Stimulated activated CD8-positive, alpha-beta memory T cell treated with anti-CD3 and anti-CD28 coated beads, Interleukin-4, amount 100 ng/mL, for 1 hour (primary cell): ENCODE measurements at places on chromosomes 1 and 21.

- DNase-seq = no peak
These were observed 120.7 kb downstream of the SEC16B start for GRCh38 chr1:177849130-177849529.

- no peak for DNase-seq
These were observed 17.0 kb upstream of the TCEA3 start for GRCh38 chr1:23441446-23442148.

GRCh38 chr1:111507411-111508201, 4.2 kb upstream of the ADORA3 start:
- peak; percentile 38 for DNase-seq

GRCh38 chr1:31579374-31579773, 3.1 kb downstream of the TINAGL1 start:
- no peak for DNase-seq

DNA sequence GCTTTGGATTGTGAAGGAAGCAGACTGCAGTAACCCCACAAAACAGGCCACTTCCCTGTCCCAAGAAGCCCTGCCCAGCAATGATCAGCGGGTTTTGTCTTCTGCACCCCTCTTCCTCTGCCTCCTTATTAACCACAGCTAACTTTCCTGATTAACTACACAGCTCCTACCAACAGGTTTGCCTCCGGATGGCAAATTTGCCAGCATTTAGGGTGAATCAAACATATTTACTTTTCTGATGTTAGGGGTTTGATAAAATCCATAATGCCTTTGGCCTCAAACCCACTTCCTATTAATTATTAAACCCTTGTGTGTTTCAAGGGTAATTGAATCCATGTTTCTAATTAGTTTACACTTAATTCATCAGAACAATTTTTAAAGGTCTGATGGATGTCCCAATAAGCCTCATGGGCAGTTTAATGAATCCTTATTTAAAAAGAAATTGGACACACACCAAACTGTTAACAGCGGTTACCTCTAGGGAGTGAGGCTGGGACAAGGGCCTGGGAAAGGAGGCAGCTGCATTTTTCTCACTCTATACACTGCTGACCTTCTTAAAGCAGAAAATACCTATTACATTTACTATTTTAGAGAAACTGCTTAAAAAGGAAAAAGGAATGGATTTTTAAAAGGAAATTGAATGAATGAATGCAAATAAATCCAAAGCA, 91.9 kb downstream of the CSMD2 start:
- DNase-seq = no peak

GRCh38 chr1:183840140-183840539, 35.2 kb downstream of the RGL1 start:
- no peak for DNase-seq

- no peak for DNase-seq
These were observed 130.3 kb downstream of the TIAM1 start for GRCh38 chr21:31213787-31214186.

GRCh38 chr1:203828002-203828401, 32.6 kb downstream of the ZBED6 start:
- no peak for DNase-seq

- DNase-seq = no peak
These were observed 120.6 kb upstream of the KCND3 start for GRCh38 chr1:112110031-112110430.

GRCh38 chr1:66809736-66810326, 8.8 kb upstream of the INSL5 start:
- DNase-seq = no peak

DNA sequence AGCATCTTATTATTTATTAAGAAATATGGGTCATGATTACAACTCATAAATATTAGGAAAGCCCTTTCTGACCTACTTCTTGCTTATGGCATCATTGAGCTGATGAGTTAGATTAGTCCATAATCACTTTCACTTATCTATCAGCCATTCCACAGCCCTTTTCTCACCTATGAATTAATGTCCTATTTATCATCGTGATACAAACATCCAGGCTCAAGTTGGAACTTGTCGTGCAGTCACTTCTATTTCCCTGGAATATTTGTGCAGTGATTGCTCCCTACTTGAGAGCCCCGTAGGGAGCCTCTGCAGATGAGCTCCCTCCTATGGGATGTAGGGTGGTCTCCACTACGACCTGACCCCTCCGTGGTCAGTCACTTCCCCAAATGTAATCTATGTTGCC, 8.1 kb upstream of the F3 start:
- no peak for DNase-seq

DNA sequence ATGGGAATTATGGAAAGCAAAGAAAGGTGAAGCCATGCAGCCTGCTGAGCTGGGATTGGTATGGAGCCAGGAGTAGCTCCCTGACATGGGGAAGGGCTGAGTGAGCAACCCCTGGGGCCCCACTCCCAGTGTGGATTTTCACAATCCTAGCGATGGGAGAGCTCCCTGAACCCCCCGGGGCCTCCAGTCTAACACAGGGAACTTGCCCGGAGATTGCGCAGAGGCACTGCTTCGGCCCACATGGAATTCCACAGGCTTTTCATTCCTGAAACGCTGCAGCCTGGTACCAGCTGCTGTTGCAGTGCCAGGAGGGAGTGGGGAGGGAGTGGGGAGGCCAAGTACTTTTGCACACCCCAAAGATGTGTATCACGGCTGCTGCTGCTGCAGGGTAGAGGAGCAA, 110.4 kb upstream of the C21orf91 start:
- no peak for DNase-seq

GRCh38 chr1:168520052-168520751, 23.6 kb downstream of the XCL2 start:
- no peak for DNase-seq

DNA sequence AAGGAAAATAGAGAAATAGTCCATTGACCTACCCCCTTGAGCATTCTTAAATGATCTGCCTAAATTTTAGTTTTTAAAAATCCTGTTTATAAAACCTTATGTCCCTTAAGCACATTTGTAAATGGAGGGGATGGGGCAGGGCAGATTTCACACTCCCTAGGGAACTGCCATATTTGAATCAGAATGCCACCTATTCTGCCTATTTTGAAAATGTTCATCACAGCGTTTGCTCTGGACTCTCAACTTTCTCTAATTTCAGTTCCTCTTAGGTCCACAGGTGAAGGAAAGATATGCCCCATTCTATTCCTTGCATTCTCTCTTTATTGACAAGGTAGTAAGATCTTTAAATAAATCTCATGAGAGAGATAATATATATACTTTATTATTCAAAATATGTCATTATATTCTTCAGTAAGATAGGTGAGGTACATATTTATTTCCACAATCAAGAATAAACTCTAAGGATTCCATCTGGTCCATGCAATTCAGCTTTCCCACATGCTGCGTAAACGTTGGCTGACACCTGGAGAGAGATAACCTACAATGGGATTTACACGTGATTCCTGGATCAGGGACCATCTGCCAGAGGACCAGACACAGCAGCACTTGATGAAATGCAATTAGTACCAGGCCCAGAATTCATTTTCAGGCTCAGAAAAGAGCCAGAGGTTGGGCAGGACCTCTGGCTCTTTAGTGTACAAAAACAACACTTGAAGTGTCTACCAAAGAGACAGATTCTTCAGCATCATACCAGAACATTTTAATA, 1.2 kb upstream of the LPGAT1 start:
- DNase-seq = no peak

GRCh38 chr1:42730002-42730401, 10.0 kb downstream of the CLDN19 start:
- no peak for DNase-seq

DNA sequence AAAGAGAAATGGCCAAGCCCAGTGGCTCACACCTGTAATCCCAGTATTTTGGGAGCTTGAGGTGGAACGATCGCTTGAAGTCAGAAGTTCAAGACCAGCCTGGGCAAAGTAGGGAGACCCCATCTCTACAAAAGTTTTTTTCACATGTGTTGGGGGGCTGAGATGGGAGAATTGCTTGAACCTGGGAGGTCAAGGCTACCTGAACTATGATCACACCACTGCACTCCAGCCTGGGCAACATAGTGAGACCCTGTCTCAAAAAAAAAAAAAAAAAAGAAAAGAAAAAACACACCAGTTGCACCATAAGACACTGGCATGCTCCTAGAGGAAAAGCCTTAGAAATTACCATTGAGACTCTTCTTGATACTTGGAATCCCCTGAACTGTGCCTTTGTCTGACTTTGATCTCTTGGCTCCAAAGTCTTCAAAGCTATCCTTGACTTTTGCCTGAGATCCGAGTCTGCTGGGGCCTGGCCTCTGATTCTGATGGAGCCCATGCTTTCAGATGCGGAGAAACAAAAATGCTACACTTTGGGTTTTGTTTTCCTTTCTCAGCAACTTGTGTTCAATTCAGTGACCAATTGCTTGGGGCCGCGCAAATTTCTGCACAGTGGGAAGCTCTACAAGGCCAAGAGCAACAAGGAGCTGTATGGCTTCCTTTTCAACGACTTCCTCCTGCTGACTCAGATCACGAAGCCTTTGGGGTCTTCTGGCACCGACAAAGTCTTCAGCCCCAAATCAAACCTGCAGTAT, 33.7 kb downstream of the ATP5PO start:
- DNase-seq = no peak

DNA sequence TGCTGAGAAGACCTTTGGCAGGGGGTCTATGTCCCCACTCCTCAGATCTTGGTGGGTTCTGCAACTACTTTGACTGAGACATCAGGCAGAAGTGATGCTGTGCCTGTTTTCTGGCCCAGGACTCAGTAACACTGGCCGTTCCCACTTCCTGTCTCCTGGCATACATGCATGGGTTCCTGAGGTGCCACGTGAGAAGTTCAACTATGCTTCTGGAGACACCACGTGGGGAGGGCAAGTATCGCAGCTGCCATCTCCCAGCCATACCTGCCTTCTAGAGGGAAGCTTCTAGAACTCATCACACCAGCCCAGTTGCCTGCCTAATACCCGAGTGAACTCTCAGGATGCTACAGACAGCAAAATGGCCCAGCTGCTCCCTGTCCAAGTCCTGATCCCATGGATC, 65.8 kb downstream of the TRABD2B start:
- no peak for DNase-seq

DNA sequence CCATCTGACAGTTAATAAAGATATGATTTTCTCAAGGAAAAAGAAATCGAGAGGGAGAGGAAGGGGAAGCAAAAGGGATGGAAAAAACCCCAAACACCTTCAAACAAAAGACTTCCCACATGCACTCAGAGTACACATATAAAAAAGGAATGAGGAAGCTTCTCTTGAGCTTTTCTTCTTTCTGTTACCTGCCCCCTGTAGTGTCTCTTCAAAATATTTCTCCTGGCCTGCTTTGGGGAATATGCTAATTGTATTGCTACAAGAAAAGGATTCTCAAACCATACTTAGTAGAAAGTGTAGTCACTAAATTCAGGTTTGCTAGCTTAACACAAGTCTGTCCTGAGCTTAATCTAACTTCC, 58.7 kb downstream of the KIF14 start:
- no peak for DNase-seq

DNA sequence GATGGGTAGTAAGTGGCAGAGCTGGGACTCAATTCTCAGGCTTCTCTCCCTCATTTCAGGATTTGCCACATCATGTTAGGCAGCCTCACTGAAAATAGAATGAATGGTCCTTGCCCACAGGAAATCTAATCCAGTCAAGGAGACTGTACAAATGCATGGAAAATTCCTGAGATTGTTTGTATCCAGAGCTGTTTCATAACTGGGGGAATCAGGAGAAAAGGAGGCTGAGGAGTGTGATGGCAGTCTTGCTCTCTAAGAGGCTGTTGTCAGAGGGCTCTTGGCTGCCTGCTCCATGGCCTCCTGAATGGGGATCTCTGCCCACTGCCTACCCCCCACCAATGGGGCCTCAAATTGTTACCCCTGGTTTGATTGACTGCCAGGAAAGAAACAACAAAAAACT, 141.9 kb upstream of the TNR start:
- no peak for DNase-seq

DNA sequence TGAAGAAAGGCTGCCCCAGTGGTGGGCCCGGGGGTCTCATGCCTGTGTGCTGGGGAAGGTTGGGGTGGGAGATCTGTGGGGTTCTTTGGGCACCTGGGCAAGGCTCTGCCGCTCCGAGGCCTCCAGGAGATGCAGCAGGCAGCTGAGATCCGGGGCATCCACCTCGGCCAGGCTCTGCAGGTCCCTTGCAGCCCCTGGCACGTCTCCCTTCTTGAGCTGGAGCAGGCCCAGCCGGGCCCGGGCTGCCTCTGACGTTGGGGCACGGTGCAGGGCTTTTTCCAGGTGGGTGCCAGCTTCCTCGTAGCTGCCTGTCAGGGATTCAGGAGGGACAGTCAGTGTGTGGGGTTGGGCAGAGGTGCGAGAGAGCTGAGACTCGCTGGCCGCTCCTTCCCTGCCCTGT, 11.4 kb upstream of the MMEL1 start:
- DNase-seq = no peak

- no peak for DNase-seq
These were observed 33.8 kb upstream of the SLC45A1 start for GRCh38 chr1:8284127-8284526.

DNA sequence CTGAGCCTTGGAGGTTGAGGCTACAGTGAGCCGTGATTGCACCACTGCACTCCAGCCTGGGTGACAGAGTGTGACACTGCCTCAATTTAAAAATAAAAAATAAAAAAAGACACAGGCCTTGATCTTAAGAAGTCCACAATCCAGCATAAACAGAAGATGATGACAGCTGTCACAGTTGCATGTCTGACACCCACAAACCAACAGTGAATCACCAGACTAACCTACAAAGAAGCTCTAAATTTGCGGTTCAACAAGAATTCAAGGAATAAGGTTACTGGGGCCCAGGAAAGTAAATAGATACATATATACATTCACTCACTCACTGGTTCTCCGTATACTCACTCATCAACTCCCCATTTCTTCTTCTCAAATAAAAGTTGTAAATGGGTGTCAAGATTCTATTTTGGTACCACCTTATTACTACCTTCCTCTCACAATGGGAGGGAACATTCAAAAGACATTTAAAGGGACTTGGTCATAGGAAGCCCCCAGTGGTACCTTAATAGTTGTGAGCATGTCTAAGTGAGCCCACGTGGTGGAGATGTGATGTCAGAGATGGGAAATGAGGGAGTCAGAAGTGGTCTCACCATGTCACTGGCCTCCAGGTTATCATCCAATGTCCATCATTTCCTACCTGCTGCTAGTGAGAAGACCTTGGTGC, 66.9 kb upstream of the PRDX6 start:
- DNase-seq = no peak

- DNase-seq = no peak
These were observed 55.9 kb downstream of the SIK1 start for GRCh38 chr21:43370888-43371570.

GRCh38 chr1:206635978-206636345, 626 bp downstream of the DYRK3 start:
- no peak for DNase-seq
